Stimulated activated CD4-positive, alpha-beta T cell treated with anti-CD3 and anti-CD28 coated beads, TNF-alpha, amount 100 ng/mL, for 48 hours (primary cell): ENCODE measurements at places on chromosomes 5 and 9.
A peak's percentile ranks its signal among the peaks of the same experiment; 100 is the strongest.

GRCh38 chr9:112180387-112180881, 5.3 kb upstream of the SUSD1 start:
- no peak for DNase-seq

DNA sequence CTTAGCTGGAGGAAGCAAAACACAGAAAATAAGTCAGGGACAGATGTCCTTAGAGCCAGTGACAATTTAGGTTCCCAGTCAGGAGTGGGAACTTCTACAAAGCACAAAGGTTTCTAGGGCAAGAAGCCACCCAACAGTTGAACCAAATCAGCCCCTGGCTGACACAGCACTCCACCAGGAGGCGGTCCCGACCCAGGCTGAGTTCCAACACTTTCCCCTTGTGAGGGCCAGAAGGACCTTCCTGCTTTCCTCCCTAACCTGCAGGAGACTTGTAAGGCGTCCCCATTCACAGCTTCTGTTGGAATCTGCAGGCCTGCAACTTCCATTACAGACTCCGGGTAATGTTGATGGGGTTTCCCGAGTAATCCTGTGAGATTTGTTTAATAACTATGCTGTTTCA, 416.4 kb upstream of the IRX1 start:
- DNase-seq, result no peak

- DNase-seq, result no peak
Measured at GRCh38 chr9:114039484-114039883, 38.6 kb downstream of the AMBP start.

DNA sequence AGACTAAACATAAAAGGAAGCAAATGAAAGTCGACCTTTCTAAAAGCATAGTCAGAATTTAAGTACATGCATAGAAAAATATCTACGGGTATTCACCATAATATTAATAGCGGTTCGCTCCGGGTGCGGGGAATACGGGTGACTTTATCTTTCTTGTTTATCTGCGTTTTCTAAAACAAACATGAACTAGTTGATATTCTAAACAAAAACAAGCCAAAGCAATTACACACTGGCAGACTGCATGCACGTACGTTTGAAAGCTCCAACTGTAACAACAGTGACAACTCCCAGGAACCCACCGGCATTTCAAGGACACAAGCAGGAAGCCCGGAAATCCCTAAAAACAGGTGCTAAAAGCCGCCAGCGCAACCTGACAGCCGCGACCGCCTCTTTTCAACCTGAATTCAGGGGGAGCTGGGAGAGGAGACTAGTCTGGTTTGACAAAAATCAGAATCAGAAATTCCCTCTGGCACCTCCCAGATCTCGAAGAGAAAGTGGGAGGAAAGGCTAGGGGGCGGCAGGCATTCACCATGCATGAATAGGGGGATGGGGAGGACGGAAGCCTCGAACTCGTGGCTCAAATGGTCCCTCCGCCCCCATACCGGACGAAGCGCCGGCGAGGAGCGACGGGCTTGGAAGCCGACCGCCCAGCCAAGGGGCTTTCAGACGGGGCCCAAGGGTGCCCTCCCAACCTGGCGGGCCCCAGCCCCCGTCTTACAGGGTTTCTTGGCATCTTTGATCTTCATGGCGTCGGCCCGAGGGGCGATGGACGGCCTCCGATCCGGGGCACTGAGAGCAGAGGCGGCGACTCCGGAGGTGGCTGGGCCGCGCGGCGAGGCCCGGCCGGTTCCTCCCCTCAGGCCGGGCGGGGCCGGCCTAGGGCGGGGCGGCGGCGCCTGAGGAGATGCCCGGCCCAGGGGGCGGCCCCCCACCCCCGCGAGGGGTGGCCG, at the start of gene PANK3:
PANK3 (minus strand) TSS at position 831 of the 950 bp plus-strand sequence; CDS start at position 746, 85 bp downstream.
- DNase-seq, result peak; percentile 34

DNA sequence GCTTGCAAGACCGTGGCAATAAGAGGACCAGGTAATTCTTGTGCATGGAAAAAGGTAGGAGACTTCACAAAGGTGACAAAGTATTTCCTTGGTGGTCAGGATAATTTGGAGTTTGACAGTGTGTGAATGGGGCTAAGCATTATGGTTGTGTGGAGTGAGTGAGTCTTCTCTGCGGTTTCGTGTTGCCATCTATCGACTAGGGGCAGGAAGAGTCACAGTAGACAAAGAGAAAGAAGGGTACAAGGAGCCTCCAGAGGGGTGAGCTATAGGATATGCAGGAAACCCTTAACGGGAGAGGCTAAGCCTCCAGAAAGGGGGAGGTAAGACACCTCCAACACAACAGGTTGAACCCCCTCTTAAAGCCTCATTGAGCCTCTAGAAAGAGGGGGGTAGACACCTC, 64.0 kb upstream of the RANBP6 start:
- no peak for DNase-seq

GRCh38 chr5:35847961-35848360, 8.7 kb upstream of the IL7R start:
- DNase-seq, result no peak

DNA sequence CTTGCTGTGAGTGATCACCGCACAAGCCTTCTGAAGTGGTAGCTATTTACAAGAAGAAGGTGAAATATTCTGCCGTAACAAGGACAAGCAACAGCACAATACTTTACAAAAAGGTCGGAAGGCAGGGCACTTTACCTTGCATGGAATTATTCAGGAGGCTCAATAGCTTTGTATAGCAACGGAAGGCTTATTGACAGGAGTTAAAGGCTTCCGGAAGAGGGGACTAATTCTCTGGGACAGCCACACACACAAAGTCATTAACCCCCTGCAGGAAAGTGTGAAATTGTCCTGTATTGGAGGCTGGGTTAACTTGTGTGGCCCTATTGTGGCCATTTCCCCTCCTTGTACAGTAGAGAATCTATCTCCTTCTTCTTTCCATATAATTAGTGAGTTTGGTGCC, 199.3 kb upstream of the SEMA6A start:
- no peak for DNase-seq

DNA sequence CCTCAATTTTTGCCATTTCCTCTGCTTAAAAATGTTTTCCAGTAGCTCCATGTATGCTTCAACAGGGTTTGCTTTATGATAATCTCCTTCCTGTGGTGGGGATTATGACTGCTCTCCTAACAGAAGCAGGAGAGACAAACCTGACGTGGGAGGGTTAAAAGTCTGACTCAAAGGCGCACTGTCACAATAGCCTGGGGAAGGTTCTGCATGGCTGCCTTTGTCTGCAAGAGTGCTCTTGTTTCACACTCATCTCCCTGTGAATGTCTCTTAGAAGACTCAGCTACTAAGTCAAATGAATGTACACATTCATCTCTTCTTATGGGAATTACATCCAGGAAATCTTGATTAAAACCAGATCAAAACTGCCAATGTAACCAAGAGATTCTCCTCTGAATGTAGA, 90.9 kb upstream of the MTAP start:
- DNase-seq, result no peak

DNA sequence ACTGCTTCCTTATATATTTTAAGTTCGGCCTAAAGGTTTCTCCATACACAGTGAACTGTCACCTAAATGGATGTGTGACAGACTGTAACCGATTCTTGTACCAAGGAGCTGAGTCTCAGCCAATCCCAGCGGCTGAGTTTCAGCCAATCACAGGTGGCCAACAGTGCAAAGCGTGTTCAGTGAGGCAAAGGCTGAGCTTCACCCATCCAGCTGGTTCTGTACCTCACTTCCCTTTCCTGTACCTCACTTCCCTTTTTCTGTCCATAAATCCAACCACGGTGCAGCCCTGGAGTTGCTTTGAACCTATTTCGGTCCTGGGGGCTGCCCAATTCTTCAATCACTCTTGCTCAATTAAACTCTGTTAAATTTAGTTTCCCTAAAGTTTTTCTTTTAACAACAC, 15.7 kb upstream of the TBC1D9B start:
- no peak for DNase-seq

- DNase-seq, result peak; percentile 75
Measured at GRCh38 chr9:137150617-137151457, 11.9 kb downstream of the GRIN1 start.

GRCh38 chr5:179505636-179506261, 44.6 kb upstream of the RUFY1 start:
- DNase-seq, result no peak

DNA sequence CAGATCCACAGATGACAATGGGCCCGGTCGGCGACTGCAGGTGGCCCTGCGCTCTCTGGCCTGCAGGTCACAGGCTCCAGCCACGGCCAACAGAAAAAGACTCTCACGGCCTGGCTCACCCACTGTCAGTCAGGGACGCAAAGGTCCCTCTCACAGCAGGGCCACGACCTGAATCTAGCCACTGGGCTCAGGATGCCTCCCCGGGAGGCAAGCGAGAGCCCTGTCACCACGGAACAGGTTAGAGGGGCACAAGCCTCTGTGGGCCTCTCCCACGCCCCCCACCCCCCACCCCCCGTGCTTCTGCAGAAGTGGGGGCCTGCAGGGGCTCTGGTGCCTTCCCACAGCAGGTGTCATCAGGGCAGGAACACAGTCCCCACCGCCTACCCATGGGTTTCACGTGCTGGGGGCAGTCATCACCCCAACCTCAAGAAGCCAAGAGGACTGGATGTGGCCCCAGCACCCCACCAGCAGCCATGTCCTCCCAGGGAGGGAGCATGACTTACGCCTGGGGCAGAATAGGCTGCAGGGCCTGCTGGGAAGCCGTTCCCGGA, 17.3 kb upstream of the EGFL7 start:
- no peak for DNase-seq

DNA sequence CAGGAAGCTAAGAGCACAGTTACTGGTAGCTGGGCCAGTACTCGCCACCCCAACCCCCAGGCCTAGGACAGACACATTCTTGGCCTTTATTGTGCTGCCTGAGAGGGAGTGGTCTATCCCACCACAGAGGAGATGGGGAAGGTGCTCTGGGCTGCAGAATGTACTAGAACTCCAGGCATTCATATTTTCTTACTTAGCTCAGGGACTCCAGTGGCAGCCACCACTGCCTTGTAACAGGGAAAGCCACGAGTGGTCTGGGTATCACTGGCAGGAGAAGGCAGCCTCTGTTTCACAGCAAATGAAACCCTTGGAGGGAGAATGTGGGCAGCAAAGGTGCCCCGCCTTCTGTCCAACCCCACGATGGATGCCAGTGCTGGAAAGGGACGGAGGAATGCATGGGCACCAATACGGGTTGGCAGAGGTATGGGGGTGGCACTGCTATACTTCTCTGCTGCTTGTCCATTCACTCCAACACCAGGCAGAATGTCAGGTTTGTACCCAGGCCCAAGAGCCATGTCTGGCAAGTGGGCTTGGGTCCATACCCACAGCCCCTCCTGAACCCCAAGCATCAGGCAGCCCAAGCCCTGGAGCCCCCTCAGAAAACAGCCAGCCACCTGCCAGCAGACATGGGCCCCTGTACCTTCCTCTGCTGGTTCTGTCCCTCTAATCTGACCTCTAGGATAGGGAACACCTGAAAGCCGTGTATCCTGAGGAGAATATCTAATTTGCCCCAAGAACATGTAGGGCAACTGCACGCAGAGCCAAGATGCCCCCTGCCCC, 4.6 kb downstream of the SEPTIN8 start:
- DNase-seq, result no peak

- DNase-seq, result no peak
Measured at GRCh38 chr9:70581214-70581954, 166.9 kb upstream of the KLF9 start.

GRCh38 chr9:74496406-74496805, 729 bp upstream of the RORB start:
- no peak for DNase-seq

- DNase-seq, result no peak
Measured at GRCh38 chr5:3000631-3001030, 249.2 kb upstream of the IRX2 start.

- no peak for DNase-seq
Measured at GRCh38 chr9:108708448-108708847, 147.3 kb downstream of the ACTL7B start.

GRCh38 chr9:80437091-80437640, 865.4 kb downstream of the TLE4 start:
- no peak for DNase-seq

DNA sequence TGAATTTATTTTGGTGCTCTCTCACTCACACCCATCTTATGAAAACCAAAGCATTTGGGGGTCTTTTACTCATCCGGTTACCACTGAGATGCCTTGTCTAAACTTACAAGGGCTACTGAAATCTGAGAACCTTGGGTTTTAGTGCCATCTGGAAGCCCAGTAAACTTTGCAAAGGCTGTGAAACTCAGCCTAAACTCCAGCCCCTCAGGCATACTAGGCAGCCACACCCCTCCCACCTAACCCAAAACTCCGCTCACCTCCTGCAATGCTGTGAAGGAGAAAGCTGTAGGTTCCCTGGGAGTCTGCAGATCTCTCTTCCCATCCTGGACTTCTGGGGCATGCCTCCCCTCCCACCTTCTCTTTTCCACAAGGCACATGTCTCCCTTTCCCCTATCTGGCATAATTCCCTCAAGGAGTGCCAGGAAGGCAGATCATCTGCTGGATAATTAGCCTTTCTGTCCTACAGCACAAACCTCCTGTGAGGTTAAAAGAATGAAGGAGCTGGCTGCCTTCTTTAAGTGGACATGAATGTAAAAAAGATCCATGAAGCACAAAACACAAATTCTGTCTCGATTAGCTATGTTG, 71.5 kb upstream of the ANXA1 start:
- DNase-seq, result no peak

DNA sequence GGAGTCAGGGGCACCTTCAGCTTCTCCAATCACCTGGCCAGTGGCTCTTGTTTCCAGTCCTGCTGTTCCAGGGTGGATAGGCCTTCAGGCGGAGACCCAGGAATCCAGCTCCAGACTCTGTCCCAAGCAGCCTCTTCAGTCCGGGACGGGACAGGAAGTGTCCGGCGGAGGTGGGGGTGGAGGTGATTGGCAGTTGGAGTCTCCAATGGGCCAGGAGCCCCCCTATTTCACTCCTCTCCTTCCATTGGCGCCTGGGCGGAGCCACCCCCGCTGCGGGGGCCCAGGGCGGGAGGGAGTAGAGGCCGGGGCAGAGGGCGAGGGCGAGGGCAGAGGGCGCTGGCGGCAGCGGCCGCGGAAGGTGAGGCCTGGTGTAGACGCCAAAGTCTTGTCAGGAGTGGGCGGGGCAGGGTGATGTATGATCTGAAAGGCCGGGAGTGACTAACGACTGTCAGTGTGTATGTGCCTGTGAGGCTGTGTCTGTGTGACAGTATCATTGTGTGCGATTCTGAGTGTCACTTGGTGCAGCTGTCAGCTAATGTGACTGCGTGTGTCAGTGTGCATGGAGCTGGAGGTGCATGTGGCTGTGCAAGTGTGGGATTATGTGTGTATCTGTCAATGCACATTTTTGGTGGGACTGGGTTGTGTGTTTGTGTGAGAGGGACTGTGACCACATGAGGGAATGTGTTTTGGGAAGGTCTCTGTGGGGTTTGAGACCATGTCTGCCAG, at the start of gene IL11RA:
IL11RA (plus strand) TSS at position 310 of the 726 bp plus-strand sequence. CDS start 3,033 bp downstream, outside the sequence.
- no peak for DNase-seq

DNA sequence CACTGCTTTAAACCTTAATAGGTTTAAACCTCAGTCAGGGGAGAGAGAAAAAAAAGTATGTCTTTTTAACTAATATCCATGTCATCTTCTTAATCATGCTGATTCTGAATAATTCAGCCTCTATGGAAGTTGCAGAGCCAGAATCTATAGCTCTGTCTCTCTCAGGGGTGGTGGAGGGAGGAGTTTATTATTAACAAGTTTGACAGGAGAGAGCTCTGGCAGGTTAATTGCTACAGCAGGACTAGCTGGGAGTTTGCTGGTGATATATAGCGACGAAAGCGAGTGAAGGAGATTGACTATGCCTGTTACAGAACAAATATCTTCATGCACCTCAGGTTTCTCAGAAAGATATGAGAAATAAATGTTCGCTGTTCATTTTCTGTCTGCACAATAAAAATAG, 586.4 kb downstream of the TLE4 start:
- DNase-seq, result no peak
